ENCODE measurements at places on chromosomes 1 and 21.

DNA sequence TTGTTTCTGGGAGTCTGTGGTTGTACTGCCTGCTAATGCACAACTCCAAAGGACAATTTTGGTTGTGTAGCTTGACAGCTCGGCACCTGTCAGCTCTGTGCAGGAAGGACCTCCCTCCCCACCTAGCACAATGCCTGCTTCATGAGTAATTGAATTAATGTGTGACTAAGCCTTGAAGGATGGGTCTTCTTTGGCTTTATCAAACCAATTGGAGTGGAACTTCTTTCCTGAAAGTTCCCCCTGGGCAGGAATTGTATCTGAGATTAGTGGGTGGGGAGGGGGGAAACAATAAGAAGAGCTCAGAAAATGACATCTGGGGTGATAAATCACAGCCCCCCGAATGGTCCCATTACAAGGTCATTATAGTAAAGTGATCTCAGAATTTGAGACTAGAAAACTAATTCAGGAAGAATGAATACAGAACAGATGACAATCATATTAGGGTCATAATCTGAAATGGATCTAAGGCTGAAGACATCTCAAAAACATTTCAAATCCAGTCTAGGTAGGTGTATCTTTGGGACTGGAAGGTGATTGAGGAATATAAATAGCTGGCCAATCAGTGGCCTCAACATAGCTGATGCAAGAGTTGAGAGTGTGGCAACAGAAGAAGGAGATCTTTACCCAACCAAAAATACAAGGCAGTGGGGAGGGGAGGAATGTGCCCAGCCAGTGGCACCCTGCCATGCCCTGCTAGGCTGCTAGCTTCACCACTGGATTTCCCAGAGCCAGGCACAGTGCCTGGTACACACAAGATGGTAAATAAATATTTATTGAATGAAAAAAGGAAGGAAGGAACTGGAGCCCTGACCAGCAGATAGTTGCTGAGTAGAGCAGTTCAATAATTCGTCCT, 10.1 kb upstream of the SESN2 start:
- DNase-seq: peak; percentile 59

GRCh38 chr1:68338081-68338480, 105.8 kb upstream of the WLS start:
- DNase-seq: no peak

- DNase-seq: no peak
These were observed 42.4 kb downstream of the MEGF6 start for GRCh38 chr1:3568815-3569435.

DNA sequence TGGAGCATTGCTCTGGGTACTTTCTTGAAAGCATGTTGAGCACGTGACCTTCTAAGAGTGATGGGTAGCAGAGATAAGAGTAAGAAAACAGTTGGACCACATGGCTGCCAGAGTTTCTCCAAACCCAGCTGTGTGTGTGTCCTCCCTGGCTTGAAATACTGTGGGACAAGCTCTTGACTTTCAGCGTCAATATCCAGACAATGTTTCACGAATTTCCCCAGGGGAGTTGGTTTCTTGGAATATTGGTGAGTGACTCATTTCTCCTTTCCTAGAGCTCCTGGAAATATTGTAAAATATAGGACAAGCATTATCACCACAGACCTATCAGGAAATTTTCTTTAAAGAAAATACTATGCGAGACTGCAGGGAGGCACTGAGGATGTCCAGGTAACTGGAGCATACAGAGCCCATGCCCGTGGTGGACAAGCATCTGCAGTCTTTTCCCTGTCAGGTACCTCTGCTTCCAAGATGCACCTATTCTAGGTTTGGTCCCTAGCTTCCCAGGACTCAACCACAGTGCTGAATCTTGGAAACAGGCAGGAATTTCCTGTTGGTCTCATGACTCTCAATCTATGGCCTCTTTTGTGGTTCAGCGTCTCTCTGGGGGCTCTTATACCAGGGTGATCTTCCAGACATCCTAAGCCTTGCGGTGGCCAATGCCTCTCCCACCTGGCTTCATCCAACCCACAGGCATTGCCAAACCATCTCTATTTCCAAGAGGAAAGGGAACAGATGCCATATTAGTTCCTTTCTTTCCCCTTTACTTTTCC, 67.4 kb downstream of the KCNJ6 start:
- DNase-seq: no peak

- no peak for DNase-seq
These were observed 37.8 kb upstream of the TMPRSS2 start for GRCh38 chr21:41545500-41546359.

GRCh38 chr1:2111674-2112035, 61.4 kb downstream of the PRKCZ start:
- DNase-seq: no peak

DNA sequence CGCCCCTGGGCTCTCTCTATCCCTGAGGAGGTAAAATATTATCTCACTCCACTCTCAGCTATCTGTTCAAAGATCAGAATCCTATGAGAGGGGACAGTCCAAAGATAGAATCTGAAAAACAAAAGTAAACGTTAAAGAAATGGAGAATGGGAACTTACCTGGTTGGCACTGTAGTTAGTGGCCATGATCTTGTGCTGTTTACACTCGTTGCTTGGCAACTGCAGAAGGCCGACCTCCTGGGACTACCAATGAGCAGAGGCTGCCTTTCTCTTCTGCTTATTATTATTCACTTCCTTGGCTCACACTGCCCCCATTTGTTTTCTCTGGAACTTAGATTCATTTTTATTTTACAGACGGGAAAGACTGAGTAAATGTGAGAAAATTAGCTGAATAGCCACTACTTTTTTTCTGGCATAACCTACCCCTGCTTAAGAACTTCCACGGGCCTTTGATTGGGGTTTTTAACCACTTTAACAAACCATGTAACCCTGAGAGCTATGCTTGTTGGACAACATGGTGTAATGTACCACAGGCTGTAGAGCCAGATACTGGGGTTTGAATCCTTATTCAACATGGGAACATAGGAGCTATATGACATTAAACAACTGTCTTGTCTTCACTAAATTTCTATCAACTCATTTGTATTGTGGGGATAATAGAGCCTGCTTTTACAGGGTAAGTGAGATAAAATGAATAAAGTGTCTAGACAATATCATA, at the start of gene CFAP126:
Gene CFAP126 (minus strand): TSS at position 193 of the 717 bp plus-strand sequence. CDS start 8 bp downstream, at position 185.
- DNase-seq: peak; percentile 89

DNA sequence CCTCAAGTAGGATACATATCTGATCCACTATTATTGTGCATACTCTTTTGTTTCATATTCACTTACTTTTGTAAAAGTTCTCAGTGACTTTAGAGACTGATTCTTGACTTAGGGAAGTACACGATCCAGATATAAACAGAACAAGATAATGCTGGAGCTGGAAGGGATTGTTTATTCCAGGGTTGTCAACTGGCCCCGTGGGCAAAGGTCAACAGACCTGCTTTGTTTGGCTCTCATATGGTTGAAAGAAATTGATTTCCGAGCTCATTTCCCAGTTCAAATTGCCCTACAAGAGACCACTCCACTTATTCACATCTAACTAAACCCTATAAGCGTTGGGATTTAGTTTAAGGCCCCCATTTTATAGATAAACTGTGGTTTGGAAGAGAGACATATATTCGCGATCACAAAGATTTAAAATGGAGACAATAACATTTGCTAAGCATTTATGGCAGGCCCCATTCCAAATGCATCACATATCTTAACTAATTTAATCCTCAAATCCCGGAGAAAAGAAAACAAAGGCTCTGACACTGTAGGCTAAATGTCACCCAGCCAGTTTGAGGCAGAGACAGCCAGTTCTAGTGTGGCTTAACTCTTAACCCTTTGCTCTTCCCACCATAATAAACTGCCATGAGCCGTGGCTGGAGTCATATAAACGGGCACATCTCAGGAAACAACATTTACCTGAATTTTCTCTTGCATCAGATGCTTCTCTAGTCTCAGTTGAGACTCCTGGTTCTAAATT, 20.6 kb downstream of the REG4 start:
- no peak for DNase-seq

- DNase-seq: peak; percentile 2
These were observed 33.0 kb downstream of the COP1 start for GRCh38 chr1:176174108-176174507.

DNA sequence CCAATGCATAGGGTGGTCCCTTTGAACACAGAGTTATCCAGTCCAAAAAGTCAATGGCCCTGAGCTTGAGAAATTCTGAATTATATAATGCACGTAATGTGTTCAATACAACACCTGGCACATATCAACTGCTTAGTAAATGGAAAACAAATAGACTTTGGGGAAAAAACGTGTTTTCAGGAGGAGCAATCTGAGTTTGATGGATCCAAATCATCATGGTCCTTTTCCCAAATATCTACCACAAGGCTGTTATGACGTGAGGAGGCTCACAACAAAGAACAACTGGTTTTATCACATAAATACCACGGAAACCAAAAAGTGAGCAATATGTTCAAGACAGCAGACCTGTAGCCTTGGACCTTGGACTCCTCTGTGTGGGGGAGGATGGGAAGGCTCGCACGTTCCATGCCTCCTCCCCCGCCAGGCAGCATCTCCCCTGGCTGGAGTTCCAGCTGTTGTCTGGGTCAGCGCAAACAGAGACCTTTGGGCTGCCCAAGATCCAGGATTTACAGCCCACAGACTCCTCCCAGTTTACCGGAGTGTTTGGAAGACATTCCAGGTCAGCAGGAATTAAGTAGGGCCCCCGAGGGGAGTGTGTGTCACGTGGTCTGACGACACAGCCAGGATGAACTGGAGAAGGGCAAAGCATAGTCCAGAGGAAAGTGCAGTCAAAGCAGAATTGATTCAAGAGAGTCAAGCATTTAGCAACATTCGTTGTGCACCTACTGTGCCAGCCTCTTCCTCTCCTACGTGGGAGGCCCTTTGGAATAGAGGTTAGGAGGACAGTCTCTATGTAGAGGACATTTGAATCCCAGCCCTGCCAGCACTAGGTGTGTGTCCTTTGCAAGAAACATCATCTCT, 32.2 kb upstream of the MED18 start:
- peak; percentile 17 for DNase-seq

DNA sequence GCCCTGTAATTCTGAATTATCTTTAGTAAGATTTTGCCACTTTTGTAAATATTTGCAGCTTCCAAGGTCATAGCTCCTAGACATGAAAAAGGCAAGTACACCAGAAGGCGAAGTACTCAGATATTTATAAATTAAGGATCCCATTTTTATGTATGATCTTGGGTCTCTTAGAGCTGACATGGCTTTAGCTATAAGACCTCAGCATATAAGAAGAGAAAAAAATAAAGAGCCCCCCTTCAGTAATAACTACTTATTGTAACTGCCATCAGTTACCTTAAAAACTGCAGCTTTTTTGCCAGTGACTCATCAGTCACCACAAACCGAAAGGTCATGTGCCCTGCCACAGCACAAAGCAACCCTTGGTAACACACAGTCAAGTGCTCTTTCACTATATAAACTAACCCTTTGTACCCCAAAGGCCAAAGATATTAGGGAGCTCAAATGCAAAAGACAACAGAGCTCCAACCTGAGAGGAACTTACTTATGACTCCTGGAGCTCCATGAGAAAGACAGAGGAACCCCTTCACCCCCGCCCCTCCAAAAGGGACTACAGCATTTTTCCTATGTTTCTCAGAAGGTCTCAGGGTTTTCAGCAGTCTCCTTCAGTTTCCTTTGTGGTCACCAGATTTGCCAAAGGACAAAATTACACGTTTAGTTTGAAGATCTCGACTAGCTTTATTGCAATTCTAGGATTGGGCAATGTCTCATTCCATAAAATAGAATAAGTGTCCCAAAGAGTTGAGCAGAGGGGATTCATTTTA, 219.8 kb upstream of the DUSP10 start:
- DNase-seq: peak; percentile 70

DNA sequence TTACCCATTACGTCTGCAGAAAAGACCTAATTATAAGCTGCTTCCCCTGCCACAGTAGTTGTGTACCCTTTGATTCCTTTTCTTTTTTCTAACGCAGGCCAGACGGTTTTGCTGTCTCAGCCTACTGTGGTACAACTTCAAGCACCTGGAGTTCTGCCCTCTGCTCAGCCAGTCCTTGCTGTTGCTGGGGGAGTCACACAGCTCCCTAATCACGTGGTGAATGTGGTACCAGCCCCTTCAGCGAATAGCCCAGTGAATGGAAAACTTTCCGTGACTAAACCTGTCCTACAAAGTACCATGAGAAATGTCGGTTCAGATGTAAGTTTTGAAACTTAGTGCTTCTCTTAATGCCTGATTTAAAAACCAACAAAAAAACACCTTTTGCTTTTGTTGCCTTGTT, 35.8 kb downstream of the ATF6 start:
- no peak for DNase-seq

DNA sequence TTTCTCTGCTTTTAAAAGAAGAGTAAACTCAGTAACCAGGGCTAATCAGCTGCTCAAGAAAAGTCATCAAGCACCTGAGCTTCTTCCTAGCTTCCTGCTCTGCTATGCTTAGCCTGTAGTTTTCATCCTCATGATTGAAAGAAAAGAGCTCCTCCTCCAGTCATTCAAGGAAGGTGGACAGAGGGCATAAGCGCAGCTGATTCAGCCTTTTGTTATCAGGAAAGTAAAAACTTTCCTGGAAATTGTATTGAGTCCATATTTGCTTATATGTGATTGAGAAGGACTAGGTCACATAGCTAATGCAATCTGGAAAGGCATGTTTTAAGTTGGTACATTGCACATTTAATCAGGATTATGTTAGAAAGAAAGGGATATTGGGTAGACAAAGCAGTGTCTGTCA, 8.5 kb upstream of the BACH1 start:
- DNase-seq: no peak

GRCh38 chr1:219367496-219367895, 193.8 kb downstream of the LYPLAL1 start:
- no peak for DNase-seq

GRCh38 chr1:244647819-244648218, 5.1 kb upstream of the DESI2 start:
- no peak for DNase-seq

- DNase-seq: peak; percentile 73
These were observed 31.1 kb downstream of the CNST start for GRCh38 chr1:246597340-246597739.

DNA sequence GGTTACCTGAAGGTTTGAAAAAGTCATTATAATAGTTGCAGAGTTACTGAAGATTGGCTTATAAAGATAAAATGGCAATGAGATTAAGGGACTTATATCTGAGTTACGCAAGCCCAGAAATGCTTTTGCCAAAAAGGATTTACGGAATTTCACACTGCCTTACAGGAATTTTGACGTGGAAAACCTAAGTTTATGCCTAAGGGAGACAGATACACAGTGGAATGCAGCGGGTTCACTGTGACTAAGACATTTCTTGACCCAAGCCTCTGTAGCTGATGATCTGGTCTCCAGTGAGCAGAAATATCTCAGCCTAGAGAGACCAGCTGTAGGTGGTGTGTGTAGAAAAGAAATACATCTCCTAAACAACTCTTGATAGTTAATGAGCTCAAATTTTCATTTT, 10.1 kb upstream of the EXO1 start:
- peak; percentile 95 for DNase-seq

GRCh38 chr1:2632561-2633361, at the start of gene MMEL1:
Gene MMEL1, minus strand, starts transcription at chr1:2633016. Its CDS starts 3,532 bp downstream, at chr1:2629484.
- DNase-seq: no peak

GRCh38 chr1:95325349-95325748, 91.3 kb downstream of the RWDD3 start:
- DNase-seq: no peak
